ENCODE measurements at places on chromosomes 3 and 15.
A peak's percentile ranks its signal among the peaks of the same experiment; 100 is the strongest.

DNA sequence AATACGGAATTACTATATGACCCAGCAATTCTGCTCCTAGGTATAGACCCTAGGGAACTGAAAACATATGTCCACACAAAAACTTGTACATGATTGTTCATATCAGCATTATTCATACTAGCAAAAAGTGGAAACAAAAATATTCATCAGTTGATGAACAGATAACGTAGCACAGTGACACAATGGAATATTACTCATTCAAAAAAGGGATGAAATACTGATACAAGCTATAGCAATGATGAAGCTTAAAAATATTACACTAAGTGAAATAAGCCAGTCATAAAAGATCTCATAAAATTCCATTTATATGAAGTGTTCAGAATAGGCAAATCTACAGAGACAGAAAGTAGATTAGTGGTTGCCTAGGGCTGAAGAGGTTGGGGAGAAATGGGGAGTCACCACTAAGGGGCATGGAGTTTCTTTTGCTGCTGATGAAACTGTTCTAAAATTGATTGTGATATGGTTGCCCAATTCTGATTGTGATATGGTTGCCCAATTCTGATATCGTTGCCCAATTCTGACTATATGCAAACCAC is 10.5 kb downstream of the C15orf61 start:
- DNase-seq: no peak

GRCh38 chr3:190073264-190074008 is 47.3 kb downstream of the P3H2 start:
- DNase-seq: no peak

DNA sequence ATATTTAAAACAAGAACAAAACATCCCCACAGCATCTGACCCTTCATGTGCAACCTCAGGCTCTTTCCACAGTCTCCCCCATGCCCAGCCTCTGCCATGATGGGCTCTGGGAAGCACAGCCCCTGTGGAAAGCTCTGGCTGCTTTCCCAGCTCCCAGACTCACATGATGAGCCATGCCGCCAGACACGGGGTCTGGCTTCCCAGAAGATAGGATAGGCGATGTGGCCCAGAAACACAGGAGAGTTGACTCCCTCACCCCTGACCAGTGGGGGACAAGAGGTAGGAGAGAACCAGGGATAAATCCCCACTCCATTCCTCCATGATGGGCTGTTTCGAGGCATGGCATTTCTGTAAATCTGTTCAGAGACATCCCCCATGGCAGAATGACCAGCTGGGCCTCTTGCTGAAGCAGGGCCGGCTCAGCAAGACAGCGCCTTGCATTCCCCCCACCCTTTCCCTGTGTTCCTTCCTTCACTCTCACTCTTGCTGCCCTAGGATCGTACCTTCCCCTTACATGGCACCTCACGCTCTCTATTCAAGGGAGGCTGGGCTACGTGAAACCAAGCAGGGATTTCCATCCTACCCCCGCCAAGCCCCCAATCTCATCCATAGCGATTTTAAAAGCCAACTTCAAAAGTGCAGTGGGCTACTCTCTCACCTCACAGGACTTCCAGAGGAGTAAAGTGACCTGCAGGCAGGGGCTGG is 192.4 kb downstream of the ABHD5 start:
- no peak for DNase-seq

DNA sequence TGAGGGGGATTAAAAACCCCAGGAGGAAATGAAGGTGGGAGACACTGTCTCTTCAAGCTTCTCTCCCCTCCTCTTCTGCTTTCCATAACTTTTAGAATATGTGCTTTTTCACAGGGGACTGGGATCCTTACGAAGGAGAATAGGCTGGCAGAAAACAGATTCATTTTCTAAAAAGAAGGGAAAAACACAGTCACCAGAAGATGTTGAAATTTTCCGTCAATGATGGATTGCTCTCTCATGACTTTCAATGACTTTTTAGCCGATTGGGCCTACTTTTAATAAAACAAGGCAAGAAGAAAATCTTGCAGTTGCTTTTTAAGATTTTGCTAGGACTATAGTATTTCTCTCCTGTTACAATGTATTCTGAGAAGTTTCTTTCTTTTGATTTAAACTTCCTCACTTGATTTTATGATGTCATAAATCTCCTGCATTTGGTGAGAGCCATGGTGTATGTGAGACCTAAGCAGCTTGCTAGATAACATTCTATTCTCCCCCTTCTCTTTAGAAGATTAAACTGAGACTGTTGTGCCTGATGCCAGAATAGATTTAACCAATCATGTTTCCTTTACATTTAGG is 241.2 kb downstream of the FEZF2 start:
- no peak for DNase-seq

- DNase-seq: no peak
Observed at GRCh38 chr3:43506644-43507043, 115.2 kb downstream of the ANO10 start.

- DNase-seq: peak; percentile 36
Observed at GRCh38 chr3:24387000-24387399, 107.7 kb downstream of the THRB start.

DNA sequence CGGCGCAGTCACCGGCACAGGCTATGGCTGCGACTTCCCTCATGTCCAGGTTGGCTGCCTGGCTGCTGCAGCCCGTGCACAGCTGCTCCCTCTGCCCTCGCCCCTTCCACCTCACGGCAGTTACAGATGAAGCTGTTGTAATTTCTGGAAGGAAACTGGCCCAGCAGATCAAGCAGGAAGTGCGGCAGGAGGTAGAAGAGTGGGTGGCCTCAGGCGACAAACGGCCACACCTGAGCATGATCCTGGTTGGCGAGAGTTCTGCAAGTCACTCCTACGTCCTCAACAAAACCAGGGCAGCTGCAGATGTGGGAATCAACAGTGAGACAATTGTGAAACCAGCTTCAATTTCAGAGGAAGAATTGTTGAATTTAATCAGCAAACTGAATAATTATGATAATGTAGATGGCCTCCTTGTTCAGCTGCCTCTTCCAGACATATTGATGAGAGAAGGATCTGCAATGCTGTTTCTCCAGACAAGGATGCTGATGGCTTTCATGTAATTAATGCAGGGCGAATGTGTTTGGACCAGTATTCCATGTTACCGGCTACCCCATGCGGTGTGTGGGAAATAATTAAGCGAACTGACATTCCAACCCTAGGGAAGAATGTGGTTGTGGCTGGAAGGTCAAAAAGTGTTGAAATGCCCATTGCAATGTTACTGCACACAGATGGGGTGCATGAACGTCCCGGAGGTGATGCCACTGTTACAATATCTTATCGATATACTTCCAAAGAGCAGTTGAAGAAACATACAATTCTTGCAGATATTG is 13.2 kb upstream of the GNB4 start:
- DNase-seq: no peak

- DNase-seq: no peak
Observed at GRCh38 chr3:192373586-192373985, 353.8 kb downstream of the FGF12 start.

GRCh38 chr3:29478611-29479010 is 197.7 kb downstream of the RBMS3 start:
- no peak for DNase-seq

DNA sequence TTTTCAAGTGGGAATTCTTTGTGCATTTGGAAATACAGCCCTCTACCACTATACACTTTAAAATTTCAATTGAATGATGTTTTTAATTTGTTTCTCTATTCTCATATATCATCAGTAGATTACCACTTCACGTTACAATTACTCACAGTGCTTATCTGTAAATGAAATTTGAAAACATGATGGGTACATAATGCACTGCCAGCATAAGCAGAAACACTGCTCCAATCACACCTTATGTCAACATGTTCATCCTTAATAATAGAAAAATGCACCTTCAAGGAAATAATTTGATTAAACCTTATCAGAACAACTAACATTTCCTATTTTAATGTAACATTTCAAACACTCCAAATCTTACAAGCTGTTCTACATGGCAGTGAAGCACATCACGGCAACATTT is 718.4 kb downstream of the GBE1 start:
- no peak for DNase-seq

GRCh38 chr15:67812241-67812644 is 13.1 kb upstream of the SKOR1 start:
- DNase-seq: no peak

- no peak for DNase-seq
Observed at GRCh38 chr3:64185436-64185835, 39.8 kb downstream of the PRICKLE2 start.

GRCh38 chr3:172832983-172833382 is 82.5 kb downstream of the ECT2 start:
- DNase-seq: no peak

DNA sequence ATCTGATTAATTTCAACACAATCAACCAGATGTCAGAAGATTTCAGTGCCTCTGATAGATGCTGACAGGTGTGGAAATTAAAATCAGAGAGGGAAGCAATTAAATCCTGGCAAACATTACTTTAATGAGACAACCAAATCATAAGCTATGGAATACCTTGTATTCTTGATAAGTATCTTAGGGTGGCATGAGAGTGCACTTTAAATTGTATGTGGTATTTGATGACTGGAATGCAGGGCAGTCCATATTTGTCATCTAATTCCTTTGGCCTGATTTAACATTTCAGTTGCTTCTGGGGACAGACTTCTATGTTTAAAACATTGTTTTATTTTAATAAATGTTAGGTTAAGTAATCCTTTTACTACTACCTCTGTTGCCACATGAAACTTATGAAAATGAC is 184.1 kb downstream of the LPP start:
- DNase-seq: no peak

DNA sequence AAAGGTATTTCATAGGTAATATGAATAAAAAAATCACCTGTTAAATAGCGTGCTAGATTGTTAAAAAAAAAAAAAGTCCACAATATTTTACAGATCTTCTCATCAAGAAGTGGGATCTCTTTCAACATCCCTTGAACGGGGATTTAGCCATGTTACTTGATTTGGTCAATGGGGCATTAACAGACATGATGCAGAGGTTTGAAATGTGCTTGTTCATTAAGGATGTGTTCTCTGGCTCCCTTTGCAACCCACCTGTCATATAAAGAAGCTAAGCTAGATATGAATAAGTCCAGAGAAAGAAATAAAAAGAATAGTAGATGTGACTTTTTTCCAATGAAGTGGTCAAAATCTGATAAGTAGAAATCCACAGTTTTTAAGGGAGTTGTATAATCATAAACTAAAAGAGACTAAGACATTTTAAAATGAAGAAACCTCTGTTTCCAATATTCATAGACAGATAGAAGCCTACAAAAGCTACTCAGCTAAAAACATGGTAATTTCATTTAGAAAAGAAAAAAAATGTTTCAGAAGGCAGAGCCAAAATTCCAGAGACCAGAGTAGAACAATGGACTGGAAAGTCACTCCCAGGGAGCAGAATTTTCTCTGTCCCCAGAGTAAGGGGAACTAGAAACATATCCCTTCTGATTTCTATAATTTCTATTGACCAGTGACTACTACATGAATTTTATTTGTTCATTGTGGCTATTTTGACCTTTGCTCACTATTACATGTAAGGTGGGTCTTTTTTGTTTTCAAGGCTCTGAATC is 79.2 kb downstream of the PLSCR2 start:
- no peak for DNase-seq
